ENCODE measurements at places on chromosomes 2 and 18.

- no peak for DNase-seq
These were observed 69.0 kb downstream of the TXNL1 start for GRCh38 chr18:56569416-56569815.

DNA sequence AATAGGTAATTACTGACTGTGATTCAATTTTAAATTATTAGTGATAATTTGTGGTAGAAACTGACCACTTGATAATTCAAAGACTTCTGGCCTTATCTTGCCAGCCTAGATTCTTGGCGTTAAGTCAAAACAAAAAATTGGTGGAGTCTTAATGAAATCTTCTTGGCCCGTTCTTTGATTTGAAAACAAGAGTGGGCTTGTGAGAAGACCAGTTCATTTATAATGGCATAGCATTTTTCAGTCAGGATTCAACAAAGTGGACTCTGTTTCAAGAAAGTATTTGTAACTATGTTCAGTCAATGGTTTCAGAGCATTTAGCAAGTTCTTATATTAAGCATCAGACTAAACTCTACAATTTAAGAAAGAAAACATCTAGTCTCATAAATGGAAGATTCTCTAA lies 26.0 kb downstream of the ITGA4 start:
- DNase-seq: no peak

DNA sequence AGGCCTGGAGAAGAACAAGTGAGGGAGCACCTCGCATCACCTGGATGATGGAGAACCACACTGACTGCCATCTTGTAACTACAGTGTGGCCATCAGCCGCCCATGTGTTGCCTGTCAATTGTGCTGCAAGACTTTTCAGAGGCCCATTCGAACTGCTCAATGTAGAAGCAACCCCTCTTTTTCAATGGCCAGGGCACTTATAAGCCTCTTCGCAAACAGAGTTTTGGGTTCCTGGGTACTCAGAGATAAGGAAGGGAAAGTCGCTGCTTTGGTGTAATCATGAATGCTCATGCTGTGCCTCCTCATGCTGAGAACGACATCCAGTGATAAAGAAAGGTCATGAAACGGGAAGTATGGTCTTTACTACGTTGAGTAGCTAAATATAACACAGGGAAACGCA lies 143.9 kb upstream of the SLC39A10 start:
- DNase-seq: peak; percentile 94

DNA sequence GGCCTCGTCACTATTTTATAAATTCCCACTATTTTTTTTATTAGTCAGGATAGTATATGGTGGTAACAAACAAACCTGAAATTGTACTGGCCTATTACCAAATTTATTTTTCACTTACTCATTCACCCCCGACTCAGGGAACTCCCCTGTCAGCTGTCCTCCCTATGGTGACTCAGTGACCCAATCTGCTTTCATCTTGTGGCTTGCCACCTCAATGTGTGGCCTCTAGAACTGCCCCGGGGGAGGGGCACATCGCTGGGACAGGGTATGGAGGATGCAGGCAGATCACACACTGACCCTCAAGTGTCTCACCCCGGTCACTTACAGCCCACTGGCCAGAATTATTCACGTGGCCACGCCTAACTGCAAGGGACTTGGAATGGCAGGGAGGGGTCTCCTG lies 71.6 kb downstream of the ACTR2 start:
- DNase-seq: peak; percentile 69

DNA sequence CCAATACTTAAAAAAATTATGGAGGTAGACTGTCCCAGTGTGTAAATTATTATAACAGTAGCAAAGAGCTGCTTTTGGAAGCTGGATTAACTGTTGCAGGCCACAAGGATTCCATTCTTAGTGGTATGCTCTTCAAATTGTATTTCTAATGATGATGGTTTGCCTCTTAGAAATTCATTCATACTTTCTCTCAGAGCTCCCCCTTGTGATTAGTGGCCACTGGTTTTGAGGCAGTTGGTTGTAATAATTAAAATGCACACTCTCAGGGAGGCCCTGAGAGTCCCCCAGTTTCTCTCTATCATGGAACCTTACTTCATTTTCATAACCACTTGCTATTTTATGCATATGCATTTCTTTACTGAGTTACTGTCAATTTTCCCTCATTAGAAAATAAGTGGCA lies 122.5 kb downstream of the PLA2R1 start:
- peak; percentile 71 for DNase-seq

Data from hematopoietic multipotent progenitor cell treated with erythropoietin and hydrocortisone succinate and interleukin-3 and kit ligand, for 4 days (in vitro differentiated cells).